Omental fat pad (tissue), 4 donors: ENCODE measurements at places on chromosomes 5 and 9.

DNA sequence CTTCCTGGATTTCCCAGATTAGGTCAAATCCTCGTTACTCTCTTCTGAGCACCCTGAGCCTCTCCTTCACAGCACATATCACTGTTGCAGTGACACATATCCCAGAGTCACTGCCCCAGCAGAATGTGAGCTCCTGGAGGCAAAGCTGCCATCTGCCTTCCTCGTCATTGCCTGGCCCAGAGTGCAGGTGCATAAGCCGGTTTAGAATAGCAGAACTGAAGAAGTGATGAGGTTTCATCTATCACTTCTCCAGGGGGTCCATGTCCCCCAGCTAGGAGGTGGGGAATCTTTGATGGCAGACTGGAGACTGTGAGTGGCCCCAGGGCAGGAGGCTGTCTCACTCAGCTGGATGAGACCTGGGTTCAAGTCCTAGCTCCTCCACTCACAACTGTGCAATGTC lies 25.8 kb downstream of the NIPAL4 start:
- no peak for DNase-seq

DNA sequence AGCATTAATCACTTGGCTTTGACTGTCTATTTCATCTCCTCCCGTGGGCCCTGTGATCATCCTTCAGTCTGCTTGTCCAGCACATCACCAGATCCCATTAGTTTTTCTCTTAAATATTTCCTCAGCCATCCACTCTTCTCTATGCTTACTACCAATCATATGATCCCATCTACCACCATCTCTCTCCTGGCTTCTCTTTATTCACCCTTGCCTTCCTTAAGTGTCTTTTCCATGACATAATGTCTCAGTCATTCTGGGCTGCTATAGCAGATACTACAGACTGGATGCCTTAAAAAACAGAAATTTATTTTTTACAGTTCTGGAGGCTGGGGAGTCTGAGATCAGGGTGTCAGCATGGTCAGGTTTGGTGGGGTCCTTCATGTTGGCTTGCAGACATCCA lies 208.4 kb upstream of the PPP1R2B start:
- DNase-seq = no peak

- DNase-seq = no peak
Observed at GRCh38 chr5:128673411-128673957, 135.4 kb upstream of the FBN2 start.

GRCh38 chr5:60489377-60489776 lies 210.6 kb downstream of the DEPDC1B start:
- DNase-seq = no peak

- no peak for DNase-seq
Observed at GRCh38 chr5:38448568-38449350, 107.7 kb downstream of the LIFR start.
